ENCODE measurements at places on chromosomes 16 and 17.

DNA sequence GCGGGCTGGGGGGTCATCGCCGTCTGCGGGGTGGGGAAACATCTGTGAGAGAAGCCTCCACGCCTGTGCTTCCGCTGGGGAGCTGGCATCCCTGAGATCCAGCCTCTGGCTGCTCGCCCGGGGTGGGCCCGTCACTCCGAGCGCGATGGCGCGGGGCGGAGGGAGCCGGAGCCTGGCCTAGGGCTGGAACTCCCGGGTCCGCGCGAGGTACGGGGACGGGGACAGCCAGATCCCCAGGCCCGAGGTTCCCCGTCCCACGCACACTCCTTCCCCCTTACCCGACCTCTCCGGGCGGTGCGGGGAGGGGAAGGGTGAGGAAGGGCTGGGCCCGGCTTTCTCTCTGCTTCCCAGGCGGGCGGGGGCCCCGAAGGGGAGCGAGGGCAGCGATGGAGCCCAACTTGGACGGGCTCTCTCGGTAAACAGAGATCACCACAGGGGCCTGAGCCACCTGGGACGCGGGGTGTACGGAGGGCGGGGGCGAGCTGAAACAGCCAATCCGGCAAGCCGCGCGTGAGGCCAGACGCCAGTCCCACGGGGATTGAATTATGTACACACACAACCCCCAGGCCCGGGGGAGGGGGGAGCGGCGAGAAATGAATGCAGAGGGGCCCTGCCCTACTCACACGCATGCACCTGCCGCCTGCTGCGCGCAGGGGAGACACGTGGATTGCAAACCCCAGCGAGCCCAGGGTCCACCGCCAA lies at the start of gene SLC16A11:
TSS of gene SLC16A11 (minus strand) at position 596 of the 702 bp plus-strand sequence. CDS start at position 17, 579 bp downstream.
- DNase-seq = no peak

DNA sequence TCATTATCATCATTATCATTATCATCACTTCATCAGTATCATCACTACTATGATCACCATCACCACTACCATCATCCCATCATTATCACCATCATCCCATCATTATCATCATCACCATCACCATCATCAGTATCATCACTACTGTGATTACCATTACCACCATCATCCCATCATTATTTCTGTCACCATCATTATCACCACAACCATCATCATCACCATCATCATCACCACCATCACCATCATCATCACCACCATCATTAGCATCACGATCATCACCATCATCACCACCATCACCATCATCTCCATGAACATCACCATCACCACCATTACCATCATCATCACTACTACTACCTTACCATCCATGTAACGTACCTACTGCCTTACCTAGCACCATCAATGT lies 368.8 kb downstream of the SEC14L1 start:
- DNase-seq = no peak

GRCh38 chr17:74839990-74840852 lies 19.5 kb downstream of the GRIN2C start:
- no peak for DNase-seq

GRCh38 chr17:50153650-50154575 lies 3.4 kb upstream of the PPP1R9B start:
- DNase-seq = peak; percentile 84

- DNase-seq = peak; percentile 62
Measured at GRCh38 chr16:3346041-3346440, 9.6 kb upstream of the OR2C1 start.

DNA sequence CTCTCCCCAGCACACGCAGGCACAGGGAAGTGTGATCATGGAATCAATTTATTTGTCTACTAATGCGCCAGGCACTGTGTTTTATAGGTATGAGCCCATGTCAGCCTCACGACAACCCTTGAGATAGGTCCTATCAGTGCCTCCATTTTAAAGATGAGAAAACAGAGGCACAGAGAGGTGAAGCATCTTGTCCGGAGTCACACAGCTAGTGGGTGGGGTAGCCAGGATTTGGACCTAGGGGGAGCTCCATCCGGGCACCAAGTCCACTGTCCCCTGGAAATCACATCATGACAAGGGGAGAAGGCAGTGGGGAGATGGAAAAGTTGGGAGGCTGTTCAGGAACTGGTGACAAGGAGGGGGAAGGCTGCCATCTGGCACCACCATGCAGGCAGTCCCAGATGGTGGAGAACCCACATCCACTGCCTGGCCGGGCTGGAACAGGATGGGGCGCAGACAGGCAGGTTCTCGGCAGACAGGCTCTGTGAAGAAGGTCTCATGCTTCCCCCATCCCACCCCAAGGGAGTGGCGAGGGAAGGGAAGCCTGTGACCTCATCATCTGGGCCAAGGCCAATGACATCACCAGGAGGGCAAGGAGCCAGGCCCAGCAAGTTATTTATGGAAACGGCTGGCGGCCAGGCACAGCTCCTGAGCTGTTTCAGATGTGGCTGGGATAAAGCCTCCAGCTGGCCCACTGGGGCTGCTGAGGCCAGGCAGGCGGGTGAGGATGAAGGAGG lies 126.0 kb upstream of the SDK2 start:
- DNase-seq = peak; percentile 32

- DNase-seq = no peak
Measured at GRCh38 chr17:57982452-57983170, 5.4 kb downstream of the VEZF1 start.

- DNase-seq = peak; percentile 21
Measured at GRCh38 chr16:75821117-75821516, 94.8 kb upstream of the CPHXL start.

- no peak for DNase-seq
Measured at GRCh38 chr17:72318131-72318530, 197.3 kb downstream of the SOX9 start.

Measured in T47D (cell line).